ENCODE measurements at places on chromosomes 2 and 18.

DNA sequence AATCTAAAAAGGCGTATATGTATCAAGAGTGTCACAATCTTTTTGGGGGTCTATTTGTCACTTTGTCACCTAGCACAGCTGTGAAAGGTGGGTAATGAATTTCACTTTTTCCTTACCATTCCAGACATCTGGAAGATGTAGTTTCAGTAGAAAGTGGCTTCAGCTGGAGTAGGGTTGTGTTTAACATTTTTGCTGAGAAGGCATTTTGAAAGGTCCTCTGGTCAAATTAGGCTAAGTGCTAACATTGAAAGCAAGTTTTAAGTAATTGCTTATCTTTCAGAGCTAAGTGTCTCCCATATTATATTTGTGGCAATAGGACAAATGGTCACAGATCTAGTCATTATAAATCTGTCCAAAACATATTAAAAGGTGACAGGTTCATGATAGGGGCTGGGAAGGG is 542.1 kb upstream of the SPHKAP start:
- DNase-seq = no peak

DNA sequence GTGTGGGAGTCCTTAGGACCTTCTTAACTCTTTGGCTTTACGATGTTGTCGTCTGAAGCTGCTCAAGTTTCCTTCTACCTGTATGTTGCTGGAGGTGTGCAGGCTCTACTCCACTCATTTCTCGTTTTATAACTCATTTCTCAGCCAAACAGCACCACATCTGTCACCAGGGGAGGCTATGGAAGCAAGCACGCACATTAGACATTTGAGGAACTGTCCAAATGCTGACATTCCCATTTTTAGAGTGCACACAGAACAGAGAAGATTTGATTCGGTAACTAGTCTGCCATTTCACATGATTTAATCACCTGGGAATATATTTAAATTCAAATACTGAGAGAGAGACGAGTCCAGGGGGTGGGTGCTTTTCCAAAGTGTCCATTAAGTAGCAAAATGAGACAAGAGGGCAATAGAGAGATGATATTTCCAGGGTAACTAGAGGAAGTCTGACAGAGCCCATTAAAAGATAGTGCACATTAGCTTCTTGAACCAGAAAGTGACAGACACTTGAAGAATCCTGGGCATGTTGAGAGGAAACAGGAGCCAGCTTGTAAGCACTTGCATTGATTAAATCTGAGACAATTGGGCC is 793.3 kb downstream of the TDRD15 start:
- DNase-seq = no peak

DNA sequence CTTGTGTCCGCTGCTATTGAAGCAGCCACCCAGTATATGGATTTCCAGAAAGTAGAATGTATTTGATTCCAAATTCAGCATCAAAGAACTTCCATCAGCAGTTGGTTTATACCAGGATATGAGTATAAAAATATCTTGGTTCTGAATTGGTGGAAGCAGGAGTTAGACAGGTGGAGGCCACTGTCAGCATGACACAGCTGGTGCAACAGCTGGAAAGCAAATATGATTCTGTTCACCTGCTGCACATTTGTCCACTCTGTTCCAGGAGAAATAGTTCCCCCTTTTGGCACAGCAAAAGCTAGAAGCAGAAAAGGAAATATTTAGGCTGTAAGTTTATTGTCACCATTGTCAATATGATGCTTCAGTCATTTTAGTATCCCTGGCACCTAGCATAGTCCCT is 41.2 kb downstream of the KIAA2012 start:
- DNase-seq = no peak

DNA sequence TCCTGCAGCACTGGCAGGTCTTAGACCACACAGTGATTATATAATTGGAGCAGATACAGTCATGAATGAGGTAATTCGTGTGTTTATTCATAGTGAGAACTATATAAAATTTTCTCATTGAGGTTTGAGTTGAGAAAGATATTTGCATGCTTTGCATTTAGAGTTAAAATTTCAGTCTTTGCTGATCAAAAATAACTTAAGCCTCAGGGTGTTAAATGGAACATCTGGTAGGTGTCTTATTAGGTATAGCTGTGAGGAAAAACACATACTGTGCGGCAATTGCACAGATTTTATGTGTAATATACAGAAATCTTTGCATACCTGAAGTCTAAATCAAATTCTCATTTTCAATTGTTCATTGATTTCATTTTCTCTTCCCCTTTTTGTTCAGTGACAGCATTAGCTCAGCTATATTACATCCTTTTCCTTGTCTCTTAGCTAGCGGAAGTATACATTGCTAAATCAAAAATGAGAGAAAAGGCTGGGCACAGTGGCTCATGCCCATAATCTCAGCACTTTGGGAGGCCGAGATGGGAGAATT is 21.2 kb downstream of the GORASP2 start:
- no peak for DNase-seq

DNA sequence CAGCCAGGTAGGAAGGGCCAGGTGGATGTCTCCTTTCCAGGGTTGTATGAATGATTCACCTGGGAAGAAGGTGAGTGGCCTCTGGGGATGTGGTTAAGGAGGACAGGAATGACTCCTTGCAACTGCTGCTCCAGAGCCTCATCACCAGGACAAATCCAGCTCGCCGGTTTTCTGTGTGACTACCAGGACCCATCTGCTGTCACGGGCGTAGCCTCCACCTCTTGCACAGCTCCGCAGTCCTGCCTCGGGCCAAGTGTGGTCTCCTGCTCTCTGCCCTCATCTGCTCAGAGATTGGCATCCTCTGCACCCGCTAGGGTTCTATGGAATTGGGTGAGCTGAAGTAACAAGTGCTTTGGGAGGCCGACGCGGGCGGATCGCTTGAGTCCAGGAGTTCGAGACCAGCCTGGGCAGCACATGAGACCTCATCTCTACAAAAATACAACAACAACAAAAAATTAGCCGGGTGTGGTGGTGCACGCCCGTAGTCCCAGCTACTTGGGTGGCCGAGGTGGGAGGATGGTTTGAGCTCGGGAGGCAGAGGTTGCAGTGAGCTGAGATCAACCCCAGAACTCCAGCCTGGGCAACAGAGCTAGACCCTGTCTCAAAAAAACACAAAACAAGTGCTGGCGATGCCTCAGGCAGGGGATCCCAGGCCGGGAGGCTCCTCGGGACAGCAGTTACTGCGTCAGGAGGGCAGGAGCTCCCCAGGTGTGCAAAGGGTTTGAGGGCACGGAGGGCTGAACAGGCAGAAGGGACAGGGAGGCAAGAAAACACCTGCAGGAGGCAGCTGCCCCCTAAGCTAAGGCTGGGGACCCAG is 831 bp upstream of the D2HGDH start:
- no peak for DNase-seq

- DNase-seq = peak; percentile 56
Observed at GRCh38 chr2:231714639-231715498, 6.5 kb downstream of the PTMA start.

- DNase-seq = no peak
Observed at GRCh38 chr2:235627682-235628081, 133.8 kb downstream of the AGAP1 start.
